ENCODE measurements at places on chromosomes 3 and 15. TPM values are rescaled to one million over a fixed set of nuclear protein-coding genes. Genes with fewer than 3 reads are reported as not detected.

SH3GL3 gene
- 0.20 TPM for total RNA-seq

NR2C2 gene
- 26.8 TPM for total RNA-seq

MME gene
- total RNA-seq, result 682 TPM

EPHA3 gene
- total RNA-seq, result under 0.01 TPM

BRPF1 gene
- total RNA-seq, result 20.1 TPM

FANCD2OS gene
- total RNA-seq, result not detected

GNAT1 gene
- total RNA-seq, result not detected

SUCNR1 gene
- total RNA-seq, result not detected

SAMMSON gene
- not detected for total RNA-seq

QRICH1 gene
- total RNA-seq, result 145 TPM

KLHL18 gene
- total RNA-seq, result 18.0 TPM

CHRD gene
- total RNA-seq, result 0.20 TPM

RGMA gene
- 2.9 TPM for total RNA-seq

ABHD2 gene
- total RNA-seq, result 80.1 TPM

PLA2G4B gene
- 1.2 TPM for total RNA-seq

CFAP44 gene
- total RNA-seq, result 3.3 TPM

ULK3 gene
- 14.3 TPM for total RNA-seq

ADAMTS17 gene
- 0.73 TPM for total RNA-seq

ARGFX gene
- total RNA-seq, result not detected
